Right ventricle myocardium inferior (tissue), 1 donor: ENCODE measurements at places on chromosomes 3 and 15. TPM values are rescaled to one million over a fixed set of nuclear protein-coding genes. Genes with fewer than 3 reads are reported as not detected.
A peak's percentile ranks its signal among the peaks of the same experiment; 100 is the strongest.

The CATSPER2 gene
- total RNA-seq = 0.54 TPM

The IGSF11 gene
- 3.1 TPM for total RNA-seq

The RARRES1 gene
- total RNA-seq = 22.3 TPM

The PAQR5 gene
- 1.1 TPM for total RNA-seq

DNA sequence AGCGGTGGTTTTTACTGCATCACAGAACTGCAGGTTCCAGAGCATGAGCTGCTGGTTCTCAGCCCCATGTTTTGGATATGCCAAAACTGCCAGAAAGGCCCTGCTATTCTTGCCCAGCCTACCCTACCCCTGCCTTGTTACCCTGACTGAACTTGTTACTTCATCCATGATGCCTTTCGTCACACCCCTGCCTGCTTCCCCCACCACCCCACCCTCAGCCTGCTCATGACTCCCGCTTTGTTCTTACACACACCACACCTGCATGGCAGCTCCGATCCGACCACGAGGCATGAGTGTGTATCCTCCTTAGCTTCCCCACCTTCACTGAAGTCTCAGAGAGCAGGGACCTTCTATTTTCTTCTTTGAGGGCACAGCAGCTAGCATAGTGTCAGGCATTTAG is 5.1 kb upstream of the TM4SF1 start:
- DNase-seq = peak; percentile 22

DNA sequence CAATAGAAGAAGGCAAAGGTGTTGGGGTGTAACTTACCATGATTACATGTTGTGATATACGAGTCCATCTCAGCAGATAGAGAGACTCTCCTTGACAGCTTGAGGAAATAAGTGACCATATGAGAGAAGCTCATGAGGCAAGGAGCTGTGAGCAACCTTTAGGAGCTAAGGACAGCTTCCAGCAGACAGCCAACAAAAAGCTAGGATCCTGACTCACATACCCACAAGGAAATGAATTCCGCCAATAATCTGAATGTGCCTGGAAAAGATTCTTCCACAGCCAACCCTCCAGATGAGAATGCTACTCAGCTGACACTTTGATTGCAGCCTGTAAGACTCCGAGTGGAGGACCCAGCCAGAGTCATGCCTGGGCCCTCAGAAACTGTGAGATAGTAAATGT is 339.6 kb upstream of the TPRG1 start:
- no peak for DNase-seq

GRCh38 chr15:100875976-100876375 is 3.7 kb upstream of the ALDH1A3 start:
- DNase-seq = peak; percentile 62

DNA sequence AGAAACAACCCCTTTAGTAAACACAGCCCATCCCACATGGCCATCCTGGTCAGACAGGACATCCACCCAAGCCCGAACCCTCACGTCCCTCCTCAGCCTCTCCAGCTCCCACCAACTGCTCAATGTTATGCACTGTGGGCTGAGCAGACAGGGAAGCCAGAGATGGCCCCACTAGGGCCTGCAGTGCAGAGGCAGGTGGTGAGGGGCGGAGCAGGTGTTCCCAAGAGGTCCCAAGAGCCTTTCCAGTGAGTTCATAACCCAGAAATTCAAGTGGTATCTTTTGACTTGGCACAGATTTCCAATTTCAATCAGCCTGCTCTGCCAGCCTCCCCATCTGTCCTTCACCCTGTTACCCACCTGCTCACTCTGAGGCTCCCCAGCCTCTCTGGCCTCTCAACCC is 130.3 kb downstream of the LIPC start:
- DNase-seq = no peak

GRCh38 chr3:171514466-171514865 is 54.3 kb upstream of the TNIK start:
- no peak for DNase-seq

DNA sequence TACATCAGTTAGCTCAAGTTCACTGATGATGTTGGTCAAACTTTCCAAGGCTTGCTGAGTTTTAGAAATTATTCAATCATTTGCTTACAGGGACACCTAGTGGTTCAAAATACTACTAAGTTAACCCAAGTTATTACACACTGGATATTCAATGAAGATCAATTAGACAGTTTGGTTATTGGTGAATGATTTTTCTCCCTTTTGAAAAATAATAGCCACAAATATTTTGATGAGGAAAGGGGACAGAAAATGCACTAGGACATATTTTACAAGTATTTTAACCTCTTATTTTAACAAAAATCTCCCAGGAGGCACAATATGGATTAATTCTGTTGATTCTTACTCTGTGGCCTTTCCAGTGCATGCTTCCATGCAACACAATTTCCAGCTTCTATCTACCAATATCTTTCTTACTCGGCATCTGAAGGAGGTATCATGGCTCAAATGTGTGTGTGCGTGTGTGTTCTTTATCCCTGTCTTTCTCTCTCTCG is 20.1 kb upstream of the GOLGA6L2 start:
- no peak for DNase-seq

GRCh38 chr3:141876891-141877621 is 613 bp downstream of the ATP1B3 start:
- DNase-seq = peak; percentile 75

- no peak for DNase-seq
Measured at GRCh38 chr3:78633626-78634025, 1134.2 kb downstream of the ROBO1 start.

GRCh38 chr3:194344012-194344411 is 7.1 kb downstream of the CPN2 start:
- no peak for DNase-seq

GRCh38 chr3:20218215-20218614 is 32.2 kb upstream of the SGO1 start:
- DNase-seq = no peak

DNA sequence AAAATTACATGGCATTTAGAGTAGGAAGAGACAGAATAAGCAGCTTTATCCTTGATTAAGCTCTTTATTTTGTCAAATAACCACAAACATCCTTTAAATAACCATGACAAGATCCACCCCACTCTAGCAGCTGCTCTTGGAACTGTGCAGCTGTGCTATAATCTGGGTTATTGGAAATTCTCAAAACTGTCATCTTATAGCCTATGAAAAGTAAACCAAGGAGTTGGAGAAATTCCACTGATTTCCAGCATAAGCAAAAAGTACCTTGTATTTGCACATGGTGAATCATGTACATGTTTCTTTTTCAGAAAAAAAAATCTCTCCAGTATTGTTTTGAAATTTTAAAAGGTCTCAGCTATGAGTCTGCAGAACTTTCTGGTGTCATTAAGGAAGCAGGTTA is 88.8 kb upstream of the ABI3BP start:
- no peak for DNase-seq

GRCh38 chr3:71998995-71999673 is 214.2 kb upstream of the PROK2 start:
- DNase-seq = no peak

- DNase-seq = no peak
Measured at GRCh38 chr3:42702066-42702951, at the start of gene HHATL. HHATL (minus strand) TSS chr3:42702798; CDS start chr3:42700826, 1,972 bp downstream.

DNA sequence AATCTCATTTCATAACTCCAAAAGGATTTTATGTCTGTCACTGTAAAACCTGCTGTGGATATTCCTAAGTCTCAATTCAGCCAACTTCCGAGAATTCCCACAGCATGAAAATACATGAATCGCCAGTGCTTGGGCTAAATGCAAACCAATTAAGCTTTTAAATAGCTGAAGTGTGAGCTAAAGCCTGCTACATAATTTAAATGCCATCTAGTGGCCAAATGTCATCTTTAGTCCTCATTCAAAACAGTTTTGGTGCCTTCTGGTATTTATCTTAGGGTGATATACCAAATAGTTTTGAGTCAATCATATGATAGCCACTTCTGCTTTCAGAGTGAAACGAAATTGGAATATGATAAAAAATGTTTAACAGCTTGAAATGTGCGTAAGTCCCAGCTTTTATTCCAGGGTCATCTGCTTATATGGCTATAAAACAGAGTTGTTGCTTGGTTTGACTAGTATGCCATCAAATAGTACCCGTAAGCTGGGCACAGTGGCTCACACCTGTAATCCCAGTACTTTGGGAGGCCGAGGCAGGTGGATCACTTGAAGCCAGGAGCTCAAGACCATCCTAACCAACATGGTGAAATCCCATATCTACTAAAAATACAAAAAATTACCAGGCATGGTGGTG is 41.8 kb upstream of the CCNL1 start:
- DNase-seq = no peak

GRCh38 chr3:151468284-151468917 is 7.5 kb upstream of the IGSF10 start:
- DNase-seq = no peak
